ENCODE measurements at places on chromosomes 11 and 22. TPM values are rescaled to one million over a fixed set of nuclear protein-coding genes. Genes with fewer than 3 reads are reported as not detected.

OAF gene
- 9.7 TPM for total RNA-seq

BTG4 gene
- not detected for total RNA-seq

KRTAP5-4 gene
- total RNA-seq, result not detected

SHANK2 gene
- 0.30 TPM for total RNA-seq

USP28 gene
- total RNA-seq, result 23.4 TPM

NFAM1 gene
- total RNA-seq, result not detected

B3GAT1 gene
- total RNA-seq, result not detected

C22orf15 gene
- total RNA-seq, result 0.38 TPM

CASP12 gene
- total RNA-seq, result not detected

TRIM29 gene
- not detected for total RNA-seq

OR8I2 gene
- total RNA-seq, result not detected

CNIH2 gene
- not detected for total RNA-seq

RAG2 gene
- not detected for total RNA-seq

CLDN5 gene
- total RNA-seq, result 5.4 TPM

CCDC73 gene
- not detected for total RNA-seq

DCDC1 gene
- total RNA-seq, result 0.08 TPM

SSTR3 gene
- total RNA-seq, result not detected

DDI1 gene
- total RNA-seq, result not detected

PATE3 gene
- not detected for total RNA-seq

Measured in smooth muscle cell of the coronary artery (primary cell).